ENCODE measurements at places on chromosomes 7 and 10.
A peak's percentile ranks its signal among the peaks of the same experiment; 100 is the strongest.

DNA sequence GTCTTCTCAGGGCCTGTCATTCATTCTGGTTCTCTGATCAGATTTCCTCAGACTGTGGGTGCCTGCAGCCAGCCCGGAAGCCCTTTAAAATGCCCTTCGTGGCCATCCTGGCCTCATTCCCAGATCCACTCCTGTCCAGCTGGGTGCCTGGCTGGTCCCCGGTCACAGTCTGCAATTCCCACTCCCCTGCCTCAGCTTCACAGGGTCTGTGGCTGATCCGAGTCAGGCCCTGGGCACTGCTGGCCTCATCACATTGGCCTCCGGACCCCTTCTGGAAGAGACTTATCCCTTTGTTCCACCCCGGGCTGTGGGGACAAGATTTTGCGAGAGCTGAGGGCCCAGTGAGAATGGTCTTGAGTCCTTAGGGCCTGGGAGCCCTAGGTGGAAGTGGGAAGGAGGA, 12.1 kb downstream of the DOCK1 start:
- DNase-seq, result no peak

- no peak for DNase-seq
Measured at GRCh38 chr10:121137533-121137932, 286.4 kb downstream of the WDR11 start.

DNA sequence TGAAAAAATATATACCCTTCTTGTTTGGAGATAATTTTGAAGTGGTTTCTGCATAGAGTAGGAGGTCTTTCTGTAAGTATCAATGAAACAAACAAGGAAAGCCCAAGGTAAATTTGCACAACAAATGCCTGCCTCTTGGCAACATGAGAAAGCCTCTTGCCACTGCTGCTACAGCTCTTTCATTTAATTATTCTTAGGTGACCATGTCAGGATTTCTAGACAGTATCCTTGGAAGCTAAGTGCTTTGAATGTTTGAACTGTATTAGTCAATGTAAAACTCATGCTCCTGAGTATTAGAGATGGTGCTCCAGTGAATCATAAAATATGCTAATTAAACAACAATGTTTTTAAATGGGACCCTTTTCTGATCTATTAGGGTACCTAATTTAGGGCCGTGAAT, 81.2 kb upstream of the ITGB1 start:
- DNase-seq, result no peak

DNA sequence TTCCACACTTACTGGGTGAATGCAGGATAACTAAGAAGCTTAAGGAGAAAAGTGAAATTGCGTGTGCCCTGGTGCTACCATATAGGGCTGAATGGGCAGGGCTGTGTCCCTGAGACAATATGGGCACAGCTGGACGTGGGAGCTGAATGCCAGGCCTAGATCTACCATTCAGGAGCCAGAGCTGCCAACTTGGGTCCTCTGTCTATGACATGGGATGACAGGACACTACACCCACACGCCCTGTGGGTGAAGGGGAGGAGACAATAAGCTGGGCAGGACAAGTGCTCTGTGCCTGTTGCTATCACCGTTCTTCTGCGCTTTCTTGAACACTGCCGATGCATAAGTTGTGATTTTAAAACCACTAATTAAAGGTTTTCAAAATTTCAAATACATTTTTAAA, 293.9 kb downstream of the TNS3 start:
- no peak for DNase-seq

DNA sequence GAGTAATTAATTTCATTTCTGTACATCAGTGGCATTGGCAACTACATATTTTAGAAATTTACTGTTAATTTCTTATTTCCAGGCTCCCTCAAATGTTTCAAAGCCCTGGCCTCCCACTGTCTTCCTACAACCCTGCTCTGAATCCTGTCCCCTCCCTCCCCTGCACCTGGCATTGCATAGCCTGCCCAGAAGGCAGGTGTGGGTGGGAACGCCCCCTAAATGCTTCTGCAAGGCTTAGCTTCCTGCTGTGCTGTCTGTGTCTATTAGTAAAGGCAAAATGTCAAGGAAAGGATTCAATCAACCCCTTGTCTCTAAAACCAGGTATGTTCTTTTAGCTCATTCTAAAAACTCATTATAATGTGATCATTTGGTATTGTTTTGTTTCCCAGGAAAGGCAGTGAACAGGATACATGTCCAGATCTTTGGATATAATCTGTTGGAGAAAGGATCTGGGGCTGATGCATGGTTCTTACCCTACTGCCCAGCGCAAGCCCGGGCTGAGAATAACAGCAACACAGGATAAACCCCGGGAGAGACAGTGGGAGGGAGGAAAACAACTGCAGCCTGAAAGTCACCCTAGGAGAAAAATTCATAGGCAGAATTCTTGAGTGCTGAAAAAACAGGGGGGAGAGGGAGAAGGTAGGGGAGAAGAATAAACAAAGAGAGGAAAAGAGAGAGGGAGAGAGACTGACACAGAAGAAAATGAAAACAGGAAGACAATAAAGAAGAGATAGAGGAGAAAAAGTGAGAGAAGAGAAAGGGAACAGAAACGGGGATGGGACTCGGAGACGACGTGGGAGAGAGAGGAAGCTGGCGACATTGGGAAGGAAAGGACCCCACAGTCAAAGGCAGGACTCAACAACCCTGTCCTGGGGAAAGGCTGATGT, 589 bp downstream of the ZNF488 start:
- DNase-seq, result peak; percentile 22

DNA sequence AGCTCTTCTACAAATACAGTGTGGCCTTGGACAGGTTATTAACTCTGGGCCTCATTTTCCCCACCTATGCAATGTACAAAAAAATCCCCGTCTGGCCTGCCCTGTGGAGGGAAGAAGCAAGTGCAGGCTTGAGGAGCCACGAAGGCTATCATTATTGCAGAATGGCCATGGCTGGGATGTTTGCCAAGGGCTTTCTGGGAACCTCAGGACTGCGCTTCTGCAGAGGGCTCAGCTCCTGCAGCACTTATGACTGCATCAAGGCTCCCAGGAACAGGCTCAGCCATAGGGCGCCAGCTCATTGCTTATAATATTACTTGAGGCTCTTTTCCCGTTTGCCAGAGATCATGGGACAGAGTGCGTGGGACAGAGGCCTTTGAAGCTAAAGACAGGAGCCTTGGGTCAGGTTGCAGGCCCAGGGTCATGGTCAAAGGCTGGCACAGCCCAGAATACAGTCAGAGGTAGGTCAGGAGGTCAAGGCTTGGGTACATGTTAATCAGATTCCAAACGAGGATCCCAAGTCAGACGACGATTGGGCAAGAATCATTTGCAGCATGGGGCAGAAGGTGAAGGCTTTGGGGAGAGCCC, 20.6 kb upstream of the C10orf105 start:
- no peak for DNase-seq

GRCh38 chr10:11303361-11304170, 285.9 kb downstream of the CELF2 start:
- no peak for DNase-seq

DNA sequence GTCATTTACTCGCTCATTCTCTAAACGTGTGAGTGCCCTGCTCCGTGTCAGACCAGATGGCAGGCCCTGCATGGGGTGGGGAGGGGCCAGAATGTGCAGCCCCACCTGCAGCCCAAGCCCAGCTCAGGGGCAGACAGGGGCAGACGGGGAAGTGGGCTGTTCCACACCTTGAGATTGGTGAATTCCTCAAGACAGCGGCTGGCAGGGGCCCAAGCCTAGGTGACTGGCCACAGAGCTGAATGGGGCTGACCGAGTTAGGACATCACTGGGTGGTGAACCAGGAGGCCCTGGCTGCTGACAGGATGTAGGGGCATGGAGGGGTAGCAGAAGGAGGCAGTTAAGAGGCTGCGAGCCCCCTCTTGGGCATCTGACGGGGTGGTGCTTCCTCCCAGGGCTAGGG, 79.1 kb downstream of the MGMT start:
- DNase-seq, result no peak

- no peak for DNase-seq
Measured at GRCh38 chr10:49360271-49361177, 35.4 kb downstream of the DRGX start.
